Stimulated activated CD8-positive, alpha-beta memory T cell treated with anti-CD3 and anti-CD28 coated beads, Interleukin-2, amount 100 ng/mL, for 1 hour (primary cell): ENCODE measurements at places on chromosomes 16 and 17.

DNA sequence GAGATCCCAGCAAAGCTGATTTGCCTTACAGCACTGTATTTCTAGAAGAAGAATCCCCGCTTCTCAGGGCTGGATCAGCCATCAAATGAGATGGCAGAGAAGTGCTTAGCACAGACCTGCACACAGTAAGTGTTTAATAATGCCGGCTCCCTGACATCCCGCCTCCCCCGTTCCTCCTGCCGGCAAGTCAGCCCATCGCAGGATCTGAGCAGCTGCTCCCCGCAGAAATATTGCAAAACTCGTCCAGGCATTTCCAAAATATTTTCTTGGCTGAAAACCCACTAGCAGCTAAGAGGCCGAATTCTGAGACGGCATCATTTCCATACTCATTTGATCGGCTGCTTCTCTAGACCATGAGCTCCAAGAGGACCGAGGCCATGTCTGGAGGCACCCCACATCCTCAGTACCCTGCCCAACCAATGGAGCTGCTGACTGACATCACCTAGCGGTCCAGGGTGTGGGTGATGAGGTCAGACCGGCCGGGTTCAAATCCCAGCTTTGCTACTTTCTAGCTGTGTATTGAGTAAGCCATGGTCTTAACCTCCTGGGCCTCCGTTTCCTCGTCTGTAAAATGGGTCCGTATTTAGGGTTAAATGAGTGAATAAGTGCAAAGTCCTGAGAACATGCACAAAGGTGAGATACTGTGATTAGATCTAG, 251.5 kb downstream of the KATNIP start:
- DNase-seq, result no peak

- DNase-seq, result no peak
These were observed 75.7 kb downstream of the CYTH1 start for GRCh38 chr17:78706271-78706915.

DNA sequence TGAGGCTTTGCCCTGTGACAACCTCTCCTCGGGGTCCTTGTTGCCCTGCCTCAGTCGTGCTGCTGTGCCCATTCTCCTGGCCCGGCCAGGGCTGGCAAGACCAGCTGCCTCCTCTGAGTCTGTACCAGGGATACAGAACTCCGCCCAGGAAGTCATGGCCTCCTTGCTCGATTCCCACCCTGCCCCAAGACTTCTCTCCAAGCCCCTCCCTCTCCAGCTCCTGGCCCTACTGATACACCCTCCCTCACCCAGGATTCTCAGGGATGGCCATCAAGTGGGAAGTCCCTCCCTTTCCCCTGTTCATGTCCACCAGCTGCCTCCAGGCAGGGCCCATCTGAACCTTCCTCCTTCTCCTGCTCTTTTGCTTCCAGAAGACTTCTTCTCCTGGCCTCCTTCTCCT, 11.2 kb upstream of the TMEM208 start:
- DNase-seq, result no peak

GRCh38 chr17:79872762-79873161, 33.5 kb upstream of the CBX4 start:
- DNase-seq, result no peak

GRCh38 chr16:30658731-30659506, 688 bp downstream of the FBRS start:
- DNase-seq, result no peak

- no peak for DNase-seq
These were observed 910.5 kb downstream of the CDH11 start for GRCh38 chr16:64211331-64211730.

DNA sequence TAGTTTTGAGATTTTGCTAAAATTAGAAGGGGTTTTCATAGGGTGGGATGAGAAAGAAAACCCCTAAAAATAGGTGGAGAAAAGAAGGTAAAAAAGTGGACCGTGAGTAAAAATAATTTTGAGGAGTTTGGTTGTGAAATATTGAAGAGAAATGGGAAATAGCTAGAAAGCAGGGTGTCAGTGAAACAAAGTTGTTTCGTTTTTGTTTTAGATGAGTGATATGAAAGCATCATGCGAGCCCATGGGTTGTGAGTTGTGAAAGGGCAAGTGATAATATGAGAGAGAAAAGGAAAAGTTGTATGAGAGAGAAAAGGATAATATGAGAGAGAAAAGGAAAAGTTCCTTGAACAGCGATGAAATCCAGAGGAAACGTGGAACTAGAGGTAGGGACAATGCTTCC, 7.3 kb upstream of the SMIM36 start:
- no peak for DNase-seq

GRCh38 chr17:35243561-35244340, 879 bp downstream of the SLFN5 start:
- DNase-seq, result peak; percentile 28

- no peak for DNase-seq
These were observed 19.7 kb upstream of the INTS2 start for GRCh38 chr17:61947367-61948078.

GRCh38 chr17:13283606-13284005, 265.8 kb upstream of the ELAC2 start:
- no peak for DNase-seq

- no peak for DNase-seq
These were observed 2.6 kb upstream of the TSPOAP1 start for GRCh38 chr17:58330997-58331814.

DNA sequence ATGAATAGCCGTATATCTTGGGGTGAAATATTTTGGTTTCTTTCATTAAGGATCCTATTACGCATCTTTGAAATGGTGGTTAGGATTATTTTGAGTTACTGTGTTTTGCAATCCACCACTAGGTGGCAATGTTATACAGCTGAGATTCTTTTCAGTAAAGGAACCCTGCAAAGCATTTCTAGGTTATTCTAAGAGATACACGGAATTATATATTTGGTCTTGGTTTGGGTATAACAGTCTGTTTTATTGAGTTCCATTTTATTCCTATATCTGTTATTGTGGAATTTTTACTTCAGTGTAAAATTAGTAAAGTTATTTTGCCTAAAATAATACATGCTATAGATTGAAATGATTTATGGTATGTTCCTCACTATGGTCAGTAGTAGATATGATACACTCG, 62.9 kb upstream of the CPHXL start:
- no peak for DNase-seq

GRCh38 chr17:66412857-66413558, 110.6 kb downstream of the PRKCA start:
- no peak for DNase-seq
